ENCODE measurements at places on chromosomes 3 and 15.
A peak's percentile ranks its signal among the peaks of the same experiment; 100 is the strongest.

- DNase-seq: no peak
Measured at GRCh38 chr3:54862526-54862925, 65.3 kb downstream of the LRTM1 start.

GRCh38 chr15:62445244-62445643 lies 280.2 kb upstream of the C2CD4B start:
- no peak for DNase-seq

DNA sequence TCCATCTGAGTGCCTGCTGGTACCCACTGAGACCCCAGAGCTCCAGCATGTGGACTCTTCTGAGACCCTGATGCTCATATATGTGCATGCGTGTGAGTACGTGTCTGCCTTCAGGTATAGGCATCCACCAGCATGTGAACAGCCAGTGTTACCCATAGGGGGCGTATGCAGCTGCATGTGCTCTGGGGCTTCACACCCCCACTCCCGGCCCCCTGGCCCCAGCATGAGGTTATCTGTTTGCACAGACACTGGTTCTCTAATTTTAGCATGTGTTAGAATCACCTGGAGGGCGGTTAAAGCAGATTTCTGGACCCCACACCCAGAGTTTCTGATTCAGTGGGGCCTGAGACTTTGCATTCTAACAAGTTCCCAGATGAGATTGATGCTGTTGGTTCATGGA lies 824 bp upstream of the CILP start:
- DNase-seq: no peak

GRCh38 chr15:80106051-80106450 lies 46.6 kb downstream of the ZFAND6 start:
- DNase-seq: no peak

DNA sequence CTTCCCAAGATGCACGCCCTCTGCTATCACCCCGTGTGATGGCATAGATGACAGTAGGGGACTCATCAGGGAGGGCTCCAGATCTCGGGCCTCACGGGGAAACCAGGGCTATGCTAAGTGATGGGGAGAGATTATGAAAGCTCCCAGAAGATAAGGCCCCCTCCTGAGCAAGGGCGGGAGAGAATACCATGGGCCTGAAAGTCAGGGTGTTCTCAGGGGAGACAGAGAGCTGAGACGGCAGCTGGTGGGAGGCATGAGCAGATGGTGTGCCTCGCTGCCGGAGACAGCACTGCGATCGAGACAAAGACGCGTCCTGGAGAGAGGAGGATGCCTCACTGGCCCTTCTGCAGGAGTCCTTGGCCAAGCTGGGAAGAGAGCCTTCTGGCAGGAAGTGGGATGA lies 106.5 kb upstream of the ADPGK start:
- DNase-seq: peak; percentile 54

DNA sequence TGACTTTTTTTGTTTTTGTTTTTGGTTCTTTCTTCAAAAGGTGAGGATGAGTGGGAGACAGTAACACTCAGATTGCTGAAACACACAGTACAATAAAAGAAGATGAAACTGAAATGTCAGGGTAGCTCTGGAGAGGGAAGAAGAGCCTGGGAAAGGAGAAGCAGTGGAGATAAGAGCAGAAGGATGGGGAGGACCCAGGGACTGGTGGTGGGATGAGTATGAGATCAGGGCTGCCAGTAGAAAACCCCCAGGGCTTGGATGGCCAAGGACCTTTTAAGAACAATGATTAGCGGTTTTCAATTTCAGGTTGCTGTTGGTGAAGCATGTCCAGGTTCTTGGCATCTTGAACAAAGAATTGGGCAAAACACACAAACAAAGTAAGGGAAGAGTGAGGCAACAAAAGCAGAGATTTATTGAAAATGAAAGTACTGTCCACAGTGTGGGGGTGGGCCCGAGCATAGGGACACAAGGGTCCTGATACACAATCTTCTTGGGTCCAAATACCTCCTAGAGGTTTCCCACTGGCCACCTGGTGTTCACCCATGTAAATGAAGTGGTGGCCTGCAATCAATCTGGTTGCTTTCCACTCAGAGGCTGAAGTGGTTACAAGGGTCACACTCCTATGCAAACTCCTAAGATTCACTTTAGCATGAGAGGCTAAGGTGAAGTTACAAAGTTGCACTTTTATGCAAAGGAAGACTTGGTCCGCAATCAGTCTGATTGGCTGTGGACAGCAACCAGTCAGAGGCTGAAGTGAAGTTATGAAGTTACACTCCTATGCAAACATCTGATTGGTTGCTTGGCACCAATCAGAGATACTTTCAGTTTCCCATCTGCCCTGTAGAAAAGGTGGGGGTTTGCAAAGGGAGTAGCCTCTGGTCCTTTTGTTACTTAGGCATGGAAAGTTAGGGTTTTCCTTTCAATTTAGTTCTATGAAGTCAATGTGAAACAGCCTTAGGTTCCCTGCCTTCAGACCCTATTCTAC lies 26.1 kb upstream of the MFSD1 start:
- DNase-seq: no peak

DNA sequence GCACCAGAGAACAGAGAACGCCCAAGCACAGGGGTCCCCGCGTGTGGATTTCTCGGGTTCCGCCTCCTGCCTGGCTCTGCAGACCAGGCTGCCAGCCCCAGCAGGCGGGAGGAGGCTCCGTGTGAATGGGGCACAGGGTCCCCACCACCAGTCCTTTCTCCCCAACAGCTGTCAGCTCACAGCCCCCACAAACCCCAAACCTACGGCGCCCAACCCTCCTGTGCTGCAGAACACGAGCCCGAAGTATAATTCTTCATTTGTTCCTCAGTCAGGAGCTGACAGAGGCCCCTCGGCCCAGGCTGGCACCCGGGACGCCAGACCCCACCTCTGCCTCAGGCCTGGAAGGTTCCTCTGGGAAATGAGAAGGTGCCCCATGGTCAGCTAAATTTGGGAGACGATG lies 78.0 kb downstream of the TBC1D2B start:
- DNase-seq: no peak

DNA sequence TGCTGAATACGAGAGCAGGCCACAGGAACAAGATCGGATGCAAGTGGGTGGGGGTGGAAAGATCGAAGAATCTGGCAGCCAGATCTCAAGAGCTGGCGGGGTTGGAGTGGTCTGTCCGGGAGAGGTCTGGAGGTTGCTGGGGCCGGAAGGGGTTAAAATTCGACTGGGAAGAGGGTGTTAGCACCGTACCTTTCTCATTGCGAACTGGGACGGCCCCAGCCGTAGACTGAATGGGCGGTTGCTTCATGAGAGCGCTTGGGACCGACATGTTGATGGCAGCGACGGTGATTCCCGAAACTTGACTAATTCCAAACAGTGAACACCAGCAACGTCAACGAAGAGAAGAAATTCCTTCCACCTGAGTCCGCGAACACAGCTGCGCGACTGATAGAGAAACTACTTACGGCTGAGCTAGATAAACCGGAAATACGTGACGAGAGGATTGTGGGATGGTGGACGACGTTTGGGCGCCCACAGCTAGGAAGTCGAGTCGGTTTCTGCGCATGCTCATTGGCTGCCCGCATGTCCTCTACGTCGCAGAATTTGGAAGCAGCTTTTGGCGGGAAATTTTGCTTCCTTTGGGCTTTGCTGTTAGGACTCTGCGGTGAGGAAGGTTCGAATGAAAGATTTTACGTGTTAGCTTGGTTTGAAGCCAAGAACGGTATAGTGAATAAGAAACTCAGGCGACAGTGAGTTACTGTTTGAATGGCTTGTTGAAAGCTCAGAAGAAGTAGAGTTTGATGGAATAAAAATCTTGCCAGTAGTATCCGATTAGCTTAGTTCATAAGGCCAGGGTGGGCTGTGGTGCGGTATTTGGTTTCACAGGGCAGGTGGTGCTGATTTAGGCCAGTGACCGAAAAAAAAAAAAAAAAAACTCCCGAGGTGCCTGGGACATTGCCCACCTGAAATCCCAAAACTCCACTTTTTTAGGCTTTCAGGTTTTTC lies at the start of gene MFAP1:
TSS of gene MFAP1 (minus strand) at position 389 of the 945 bp plus-strand sequence. CDS start at position 268, 121 bp downstream.
- peak; percentile 94 for DNase-seq

GRCh38 chr3:160980740-160981139 lies 124.4 kb downstream of the B3GALNT1 start:
- no peak for DNase-seq

DNA sequence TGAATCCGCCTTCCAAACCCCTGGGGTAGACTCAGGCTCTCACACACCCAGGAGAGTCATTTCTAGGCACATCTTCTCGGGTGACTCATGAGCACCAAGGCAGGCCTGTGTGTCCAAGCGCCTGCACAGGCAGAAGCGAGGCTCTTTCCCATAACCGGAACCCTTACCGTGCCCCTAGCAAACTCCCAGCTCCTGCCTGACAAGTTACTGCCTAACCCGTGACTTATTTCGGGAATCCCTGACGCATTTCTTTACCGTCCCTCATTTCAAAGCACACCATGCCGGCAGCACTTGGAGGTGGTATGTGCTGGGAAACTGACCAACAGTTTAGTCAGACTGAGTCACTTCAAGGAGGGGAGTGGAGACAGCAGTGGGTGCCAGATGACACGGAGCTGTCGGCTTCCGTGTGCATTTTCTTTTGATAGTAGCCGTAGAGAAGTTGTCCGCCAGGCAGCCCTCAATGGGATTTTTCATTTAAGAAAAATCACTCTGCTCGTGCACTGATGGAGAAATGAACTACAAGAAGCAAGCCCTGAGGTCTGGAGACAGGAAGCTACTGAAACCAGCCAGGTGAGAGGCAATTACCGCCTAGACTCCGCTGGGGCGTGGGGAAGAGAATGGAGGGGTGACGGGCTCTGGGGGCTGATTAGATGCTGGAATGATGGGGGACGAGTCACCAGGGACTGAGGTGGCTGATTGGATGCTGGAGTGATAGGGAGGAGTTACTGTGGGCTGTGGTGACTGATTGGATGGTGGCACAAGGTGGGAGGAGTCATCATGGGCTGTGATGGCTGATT lies 17.3 kb upstream of the HRH1 start:
- DNase-seq: no peak

DNA sequence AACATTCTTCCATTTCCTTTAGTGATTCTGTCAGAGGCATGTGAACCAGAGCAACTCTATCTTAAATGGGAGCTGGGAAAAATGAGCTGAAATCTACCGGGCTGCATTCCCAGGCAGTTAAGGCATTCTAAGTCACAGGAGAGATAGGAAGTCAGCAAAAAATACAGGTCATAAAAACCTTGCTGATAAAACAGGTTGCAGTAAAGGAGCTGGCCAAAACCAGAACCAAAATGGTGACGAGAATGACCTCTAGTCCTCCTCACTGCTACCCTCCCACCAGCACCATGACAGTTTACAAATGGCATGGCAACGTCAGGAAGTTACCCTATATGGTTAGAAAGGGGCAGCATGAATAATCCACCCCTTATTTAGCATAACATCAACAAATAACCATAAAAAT lies 66.4 kb downstream of the B3GALNT1 start:
- DNase-seq: no peak

DNA sequence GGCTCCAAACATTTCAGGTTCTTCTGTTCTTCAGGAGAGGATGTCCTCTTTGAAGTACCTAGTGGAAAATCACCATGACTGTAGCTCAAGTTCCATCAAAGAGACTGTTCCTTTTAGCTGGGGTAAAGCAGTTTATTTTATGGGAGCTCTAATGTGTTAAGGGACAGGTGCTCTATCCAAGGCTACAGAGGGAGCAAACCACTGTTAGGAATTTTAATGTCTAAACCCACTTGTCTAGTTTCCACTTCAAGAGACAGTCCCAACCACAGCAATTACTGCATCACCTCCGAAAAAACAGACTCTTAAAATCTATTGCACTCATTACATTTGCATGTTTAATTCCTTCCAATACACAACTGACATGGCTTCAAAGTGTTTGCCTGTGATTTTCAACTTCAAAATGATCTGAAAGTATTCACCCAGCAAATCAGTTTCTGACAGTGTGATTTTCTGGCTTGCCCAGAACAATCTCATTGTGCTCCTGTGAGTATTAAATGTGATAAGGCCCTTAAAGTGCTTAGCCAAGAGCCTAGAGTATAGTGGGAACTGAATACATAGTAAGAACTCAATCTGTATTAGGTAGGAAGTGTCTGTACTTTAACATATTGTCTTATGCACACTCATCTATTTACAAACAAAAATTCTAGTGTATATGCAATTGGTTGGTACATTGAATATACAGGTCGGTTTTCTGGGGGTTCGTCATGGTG lies 266.5 kb upstream of the CCDC54 start:
- DNase-seq: no peak

- no peak for DNase-seq
Measured at GRCh38 chr15:85955501-85956391, 123.9 kb upstream of the AGBL1 start.

- DNase-seq: no peak
Measured at GRCh38 chr3:4786431-4786830, 192.8 kb upstream of the BHLHE40 start.

DNA sequence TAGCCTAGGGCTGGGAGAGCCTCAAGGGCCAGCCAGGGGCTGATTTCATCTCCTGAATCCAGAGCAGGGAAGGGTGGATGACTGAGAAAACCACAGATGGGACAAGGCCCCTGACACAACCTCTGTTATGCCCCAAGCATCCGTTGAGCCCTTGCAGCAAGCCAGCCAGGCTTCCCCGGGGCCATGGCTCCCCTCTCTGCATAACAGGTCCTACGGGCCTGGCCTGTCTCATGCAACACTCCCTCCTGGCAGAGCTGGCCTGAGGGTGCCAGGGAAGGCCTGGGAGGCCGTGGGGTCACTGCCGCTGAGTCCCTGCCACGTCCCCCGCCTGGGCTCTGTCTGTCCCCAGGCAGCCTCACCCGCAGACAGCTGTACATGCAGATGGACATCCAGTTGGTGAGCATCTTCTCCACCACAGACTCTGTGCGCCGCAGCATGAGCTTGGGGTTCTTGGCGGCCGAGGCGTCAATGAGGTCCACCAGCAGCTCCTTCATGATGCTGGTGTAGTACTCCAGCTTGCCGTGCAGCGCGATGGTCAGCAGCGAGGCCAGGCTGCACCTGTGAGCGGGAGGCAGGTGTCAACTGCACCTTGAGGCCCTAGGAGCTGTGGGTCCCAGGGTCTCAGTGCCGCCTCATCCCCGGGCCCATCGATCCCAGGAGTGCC lies 22.1 kb downstream of the H1-8 start:
- DNase-seq: no peak

- DNase-seq: no peak
Measured at GRCh38 chr15:42984493-42985034, 64.0 kb upstream of the TTBK2 start.

- no peak for DNase-seq
Measured at GRCh38 chr3:11832981-11833905, 13.4 kb downstream of the TAMM41 start.

GRCh38 chr15:36658898-36659639 lies 79.6 kb downstream of the CDIN1 start:
- no peak for DNase-seq

- no peak for DNase-seq
Measured at GRCh38 chr15:41825572-41826535, 2.0 kb upstream of the JMJD7 start.

GRCh38 chr15:67914537-67915460 lies 75.0 kb upstream of the RNU6-1 start:
- DNase-seq: peak; percentile 73

DNA sequence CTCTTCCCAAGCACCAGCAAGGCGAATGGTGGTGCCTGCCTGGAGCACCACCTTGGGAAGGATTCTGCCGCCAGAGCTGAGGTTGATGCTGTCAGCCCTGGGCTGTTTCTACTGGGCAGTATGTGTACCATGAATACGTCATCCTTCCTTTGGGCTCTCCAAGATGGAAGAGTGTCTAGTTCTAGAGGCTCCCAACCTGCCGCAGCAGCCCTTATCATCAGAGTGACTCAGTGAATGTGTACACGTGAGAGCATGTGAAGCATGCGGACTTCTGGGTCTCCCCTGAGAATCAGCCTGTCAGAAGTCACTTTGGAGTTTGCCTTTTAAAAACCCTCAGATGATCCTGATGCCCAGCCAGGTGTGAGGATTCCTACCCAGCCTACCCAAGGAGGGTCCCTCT lies 20.9 kb downstream of the PLA2G4D start:
- no peak for DNase-seq

- peak; percentile 89 for DNase-seq
Measured at GRCh38 chr3:169147238-169148008, 516.1 kb downstream of the MECOM start.

Data from retina (tissue), 1 donor.